H7 (cell line): ENCODE measurements at places on chromosomes 2 and 18. TPM values are rescaled to one million over a fixed set of nuclear protein-coding genes. Genes with fewer than 3 reads are reported as not detected.

- DNase-seq = peak; percentile 54
Measured at GRCh38 chr2:88471083-88471942, 18.8 kb upstream of the FOXI3 start.

DNA sequence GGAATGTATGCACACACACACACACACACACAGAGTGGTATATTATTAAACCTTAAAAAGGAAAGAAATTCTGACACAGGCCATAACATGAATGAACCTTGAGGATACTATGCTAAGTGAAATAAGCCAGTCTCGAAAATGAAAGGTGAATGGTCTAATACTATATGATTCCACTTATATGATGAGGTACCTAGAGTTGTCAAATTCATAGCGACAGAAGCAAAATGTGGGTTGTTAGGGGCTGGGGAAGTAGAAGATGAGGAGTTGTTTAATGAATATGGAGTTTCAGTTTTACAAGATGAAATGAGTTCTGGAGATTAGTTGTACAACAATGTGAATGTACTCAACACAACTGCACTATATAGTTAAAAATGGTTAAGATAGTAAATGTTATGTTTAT is 118.1 kb downstream of the ABCA12 start:
- no peak for DNase-seq

DNA sequence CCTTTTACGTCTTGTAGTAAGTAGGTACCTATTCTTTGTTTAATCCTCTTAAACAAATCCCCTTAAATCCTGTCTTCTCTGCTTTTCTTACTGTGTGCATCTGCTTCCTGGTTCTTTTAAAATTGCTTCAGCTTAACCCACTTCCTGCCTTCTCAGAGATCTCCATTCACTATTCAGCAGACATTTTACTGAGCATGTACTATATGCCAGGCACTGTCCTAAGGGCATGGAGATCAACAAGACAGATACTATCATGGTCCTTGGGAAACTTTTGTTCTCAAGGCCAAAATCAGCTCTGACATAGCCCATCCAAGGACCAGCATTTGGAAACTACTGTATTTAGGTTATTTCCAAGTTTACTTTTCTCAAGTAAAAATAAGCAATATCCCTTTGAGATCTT is 227.5 kb downstream of the TPGS2 start:
- no peak for DNase-seq

Gene CAPN14
- 0.11 and 0.17 TPM in 2 replicates for total RNA-seq

Gene CCDC148
- 0.07 and 0.48 TPM in 2 replicates for total RNA-seq
